ENCODE measurements at places on chromosomes 6 and 20.

DNA sequence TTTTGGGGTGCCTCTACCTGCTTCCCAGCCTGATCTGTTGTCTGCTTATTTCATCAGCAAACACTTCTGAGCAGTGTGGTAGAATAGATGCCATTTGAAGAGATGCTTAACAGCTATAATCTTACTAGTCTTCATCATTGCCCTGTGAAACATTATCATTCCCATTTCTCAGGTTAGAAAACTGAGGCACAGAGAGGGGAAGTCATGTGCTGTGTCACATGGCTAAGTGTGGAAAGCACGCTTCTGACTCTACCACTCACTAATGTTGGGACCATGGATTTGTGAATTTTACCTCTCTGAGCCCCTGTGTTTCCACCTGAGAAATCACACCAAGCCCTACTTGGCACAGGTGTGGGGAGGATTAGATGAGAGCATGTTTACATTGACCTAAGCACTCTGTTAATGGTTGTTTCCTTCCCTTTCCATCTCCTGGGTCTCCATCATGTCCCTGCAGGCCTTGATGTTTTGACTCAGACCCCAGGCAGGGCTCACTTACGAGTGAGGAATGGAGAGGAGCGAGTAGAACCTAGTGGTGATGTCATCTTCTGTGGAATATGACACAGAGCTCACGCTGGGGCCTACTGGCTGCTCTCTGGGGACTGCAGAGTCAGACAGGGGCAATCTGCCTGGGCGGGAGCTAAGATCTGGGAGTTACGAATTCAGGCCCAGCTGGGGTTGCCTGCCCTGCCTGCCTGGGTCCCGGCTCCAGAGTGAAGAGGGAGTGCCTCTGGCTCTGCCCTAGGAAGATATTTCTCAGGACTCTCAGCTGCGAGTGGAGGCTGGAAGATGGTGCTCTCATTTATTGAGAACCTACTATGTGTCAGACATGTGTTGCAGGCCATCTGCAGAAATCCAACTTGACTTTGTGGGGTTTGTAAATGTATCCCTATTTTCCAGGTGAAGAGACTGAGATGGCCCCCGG, 64.3 kb downstream of the CDH22 start:
- DNase-seq, result no peak

DNA sequence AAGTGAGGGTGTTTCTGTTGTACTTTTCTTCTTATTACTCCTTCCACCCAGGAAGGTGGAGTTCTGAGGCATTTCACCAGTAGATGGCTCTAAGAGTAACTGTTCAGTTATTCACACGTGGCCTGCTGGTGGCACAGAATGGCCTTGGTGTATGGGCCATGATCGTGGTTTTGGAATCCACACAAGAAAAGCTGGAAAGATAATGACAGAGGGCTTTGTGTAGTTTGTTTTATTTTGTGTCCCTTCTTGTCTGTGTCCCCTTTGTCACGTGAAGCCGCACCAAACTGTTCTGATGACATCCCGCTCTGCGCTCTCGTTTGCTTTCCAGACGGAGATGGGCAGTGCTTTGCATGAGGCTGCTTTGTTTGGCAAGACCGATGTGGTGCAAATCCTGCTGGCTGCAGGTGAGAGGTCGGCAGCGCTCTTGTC, 93.4 kb downstream of the ANKS1A start:
- no peak for DNase-seq

DNA sequence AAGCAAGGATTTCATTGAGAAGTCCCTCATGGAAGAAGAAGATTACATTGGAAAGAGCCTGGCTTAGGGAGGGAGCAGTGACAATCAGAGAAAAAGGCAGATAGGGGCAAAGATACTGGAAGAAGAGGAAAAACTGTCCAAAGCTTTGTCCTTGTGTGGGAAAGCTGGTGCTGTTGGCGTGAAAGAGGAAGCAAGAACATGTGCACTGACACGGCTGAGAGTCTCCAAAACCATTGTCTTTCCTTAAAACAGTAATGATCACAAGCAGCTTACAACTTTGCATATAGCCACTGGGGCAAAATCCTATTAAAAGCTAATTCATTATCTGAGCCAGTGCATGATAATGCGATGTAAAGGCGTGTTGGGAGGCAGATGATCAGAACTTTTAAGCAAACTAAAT, 85.1 kb upstream of the ESR1 start:
- DNase-seq, result no peak

GRCh38 chr20:3613821-3614440, 49.3 kb downstream of the GFRA4 start:
- no peak for DNase-seq

DNA sequence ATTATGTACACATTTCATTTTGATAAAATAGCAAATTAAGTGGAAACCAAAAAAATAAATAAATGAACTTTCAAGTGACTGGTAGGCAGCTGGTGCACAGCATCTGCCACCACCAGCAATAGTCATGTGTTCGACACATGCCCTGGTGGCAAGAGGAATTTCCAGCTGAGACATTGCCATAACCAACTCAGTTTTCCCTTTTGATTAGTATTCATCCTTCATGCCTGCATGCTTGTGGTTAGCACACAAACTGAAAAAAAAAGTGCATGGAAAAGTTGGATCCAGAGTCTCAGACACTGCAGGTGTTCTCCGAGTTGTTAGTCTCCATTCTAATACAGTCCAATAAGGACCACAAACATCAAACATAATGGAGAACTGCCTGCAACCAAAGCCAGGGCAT, 156.0 kb upstream of the SOX4 start:
- no peak for DNase-seq

GRCh38 chr6:153074761-153075160, 56.3 kb downstream of the RGS17 start:
- DNase-seq, result no peak

GRCh38 chr6:99402448-99402847, 8.5 kb upstream of the COQ3 start:
- DNase-seq, result no peak

DNA sequence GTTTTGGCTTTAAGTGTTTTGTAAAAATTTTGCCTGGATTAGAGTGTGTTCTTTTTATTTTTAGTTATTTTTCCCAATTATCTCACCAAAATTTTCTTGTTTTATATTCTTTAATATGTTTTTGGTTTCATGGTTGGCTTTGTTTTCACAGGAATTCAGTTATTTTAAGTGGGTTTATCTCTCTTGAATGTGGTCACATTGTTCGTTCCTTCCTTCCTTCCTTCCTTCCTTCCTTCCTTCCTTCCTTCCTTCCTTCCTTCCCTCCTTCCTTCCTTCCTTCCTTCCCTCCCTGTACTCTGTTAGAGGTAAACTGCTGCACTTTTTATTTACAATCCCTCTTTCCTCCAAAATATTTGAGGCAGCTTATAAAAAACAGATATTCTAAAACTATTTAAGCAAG, 672.9 kb upstream of the CITED2 start:
- no peak for DNase-seq

DNA sequence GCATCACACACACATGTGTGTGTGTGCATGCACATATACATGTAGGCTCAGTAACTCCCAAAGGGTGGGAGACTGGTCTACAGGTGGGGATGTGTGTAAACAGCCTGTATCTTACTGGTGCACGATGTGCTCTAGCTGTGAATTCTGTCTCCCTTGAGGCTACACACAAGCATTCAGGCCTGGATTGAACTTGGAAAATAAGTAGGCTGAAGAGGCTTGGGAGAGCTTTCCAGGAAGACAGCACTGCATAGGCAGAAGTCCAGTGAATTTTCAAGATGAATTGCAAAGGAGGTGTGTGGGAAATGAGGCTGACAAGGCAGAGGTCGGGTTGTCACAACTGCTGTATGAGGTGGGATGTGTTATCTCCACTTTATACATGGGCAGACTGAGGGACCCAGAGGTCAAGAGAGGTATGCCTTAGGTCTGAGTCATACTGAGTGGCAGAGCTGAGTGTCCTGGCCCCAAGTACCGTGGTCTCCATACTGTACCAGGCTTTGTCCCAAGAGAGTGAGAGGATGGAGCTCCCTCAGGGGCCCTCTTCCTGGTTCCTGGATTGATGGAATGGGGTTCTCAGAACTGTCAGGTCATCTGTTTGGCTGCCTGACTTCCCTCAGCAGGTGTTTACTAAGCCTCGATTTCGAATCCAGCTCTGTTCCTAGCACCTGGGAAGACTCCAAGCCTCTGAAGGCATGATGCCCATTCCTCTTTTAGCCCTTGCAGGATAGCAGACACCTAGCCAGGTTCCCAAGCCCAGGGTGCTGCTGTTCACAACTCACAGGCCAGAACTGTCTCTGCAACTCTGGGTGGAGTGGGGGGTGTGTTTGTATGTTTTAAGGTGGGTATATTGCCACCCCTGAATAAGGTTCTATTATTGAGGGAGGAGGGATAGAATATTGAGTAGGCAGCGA, 14.4 kb downstream of the SNPH start:
- no peak for DNase-seq

DNA sequence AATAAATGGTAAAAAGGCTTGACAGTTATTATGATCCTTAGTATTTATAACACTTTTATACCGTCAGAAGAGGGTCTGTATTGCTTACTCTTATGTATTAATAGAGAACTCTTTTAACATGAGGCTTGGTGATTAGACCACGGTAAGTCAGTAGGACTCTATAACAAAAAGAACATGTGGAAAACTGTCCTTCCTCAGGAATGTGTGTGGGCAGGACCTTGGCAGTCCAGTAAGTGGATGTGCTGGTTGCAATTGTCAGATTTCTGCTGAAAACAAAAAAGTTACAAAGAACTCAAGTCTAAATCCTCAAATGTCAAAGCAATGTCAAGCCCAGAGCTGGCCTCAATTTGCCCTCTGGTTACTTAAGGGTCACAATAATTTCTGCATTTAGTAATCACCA, 81.1 kb downstream of the PLCG1 start:
- no peak for DNase-seq

GRCh38 chr20:56798634-56799033, 169.5 kb downstream of the TFAP2C start:
- no peak for DNase-seq

GRCh38 chr6:110319843-110320242, 38.3 kb downstream of the METTL24 start:
- no peak for DNase-seq

GRCh38 chr20:61743606-61744005, 322.1 kb downstream of the TAF4 start:
- DNase-seq, result no peak

DNA sequence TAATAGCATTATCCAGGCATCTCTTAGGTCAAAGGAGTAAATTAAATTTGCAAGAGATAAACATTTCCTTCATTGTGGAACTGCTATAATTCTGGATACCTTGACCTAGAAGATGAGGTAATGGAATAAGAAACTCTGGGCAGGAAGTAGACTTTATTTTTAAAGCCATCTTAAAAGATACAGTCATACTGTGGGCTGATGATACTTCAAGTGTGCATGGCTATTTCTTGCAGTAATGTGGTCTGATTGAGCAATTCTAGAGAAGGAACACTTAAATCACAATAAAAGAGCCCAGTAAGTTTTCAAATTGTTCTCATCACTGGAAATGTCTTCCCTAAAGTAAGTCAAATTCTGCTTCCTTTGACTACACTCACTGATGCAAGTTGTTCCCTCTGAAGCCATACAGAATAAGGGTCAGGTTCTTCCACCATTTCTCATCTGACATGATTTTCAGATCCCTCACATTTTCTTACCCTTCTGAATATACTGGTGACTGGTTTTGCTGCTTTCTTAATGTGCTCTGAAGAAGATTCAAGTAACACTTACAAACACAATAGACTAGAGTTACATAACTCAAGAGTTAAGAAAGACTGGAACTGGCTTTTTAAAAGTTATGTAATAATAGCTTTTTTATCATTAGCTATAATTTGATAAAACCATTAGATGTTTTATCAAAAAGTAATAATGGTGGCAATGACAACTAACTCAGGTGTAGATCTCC, 62.6 kb upstream of the TMEM244 start:
- no peak for DNase-seq

GRCh38 chr6:24126586-24127192, 674 bp downstream of the NRSN1 start:
- DNase-seq, result peak; percentile 37

GRCh38 chr6:30263734-30264133, 50.5 kb upstream of the TRIM26 start:
- DNase-seq, result no peak

DNA sequence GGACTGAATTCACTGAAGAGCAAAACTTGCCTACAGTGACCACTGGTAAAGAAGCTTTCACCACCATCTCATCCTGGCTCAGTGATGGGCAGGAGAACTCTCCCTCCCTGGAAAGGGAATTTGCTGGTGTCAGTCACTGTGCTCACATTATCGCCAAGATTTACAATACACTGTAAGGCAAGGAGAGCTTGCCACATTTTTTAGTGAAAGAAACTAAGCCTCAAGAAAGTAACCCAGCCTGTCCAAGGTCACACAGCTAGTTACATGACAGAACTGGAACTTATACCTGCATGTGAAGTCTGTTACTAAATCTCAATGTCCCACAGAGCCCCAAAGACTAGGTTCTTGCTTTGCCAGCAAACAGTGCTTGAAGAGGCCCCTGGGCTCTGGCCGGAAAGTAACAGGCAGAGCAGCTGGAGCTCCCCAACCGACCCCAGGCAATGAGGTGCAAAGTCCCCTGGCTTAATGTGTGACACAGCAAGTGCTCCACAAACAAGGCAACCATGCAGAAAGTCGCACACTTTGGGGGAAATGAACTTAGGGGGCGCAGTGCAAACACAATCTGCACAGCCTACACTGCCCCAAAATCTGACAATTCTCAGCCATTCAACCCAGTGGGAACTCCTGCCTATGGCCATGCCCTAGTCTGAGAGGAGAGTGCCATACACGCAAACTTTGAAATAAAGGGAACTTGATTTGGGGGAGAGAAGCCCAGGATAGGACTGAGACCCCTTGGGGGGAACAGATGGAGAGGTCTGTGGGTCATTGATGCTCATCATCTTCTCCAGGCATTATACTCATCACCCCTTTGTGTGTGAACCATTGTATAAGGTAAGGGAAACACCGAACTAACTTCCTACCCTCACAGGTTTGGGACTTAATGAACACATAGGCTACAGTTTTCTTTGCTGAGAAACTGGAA, 1.9 kb downstream of the BCL2L1 start:
- peak; percentile 45 for DNase-seq

DNA sequence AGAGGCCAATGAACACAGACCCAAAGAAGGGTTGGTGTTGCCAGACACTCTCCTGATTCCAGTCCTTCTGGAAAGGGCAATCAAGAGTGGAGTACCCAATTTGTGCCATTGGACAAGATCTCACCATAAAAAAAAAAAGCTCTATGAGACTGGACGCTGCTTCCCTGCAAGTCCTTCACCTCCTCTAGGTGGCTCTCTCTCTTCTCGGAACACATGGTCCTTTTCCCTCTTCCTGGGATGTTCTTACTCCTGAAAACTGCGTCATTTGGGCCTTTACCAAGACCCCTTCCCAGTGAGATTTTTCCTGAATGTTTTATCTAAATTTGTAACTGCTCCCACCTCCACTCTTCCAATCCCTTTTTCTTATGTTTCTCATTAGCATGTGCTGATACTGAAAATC, 280.8 kb downstream of the FOXA2 start:
- DNase-seq, result no peak

DNA sequence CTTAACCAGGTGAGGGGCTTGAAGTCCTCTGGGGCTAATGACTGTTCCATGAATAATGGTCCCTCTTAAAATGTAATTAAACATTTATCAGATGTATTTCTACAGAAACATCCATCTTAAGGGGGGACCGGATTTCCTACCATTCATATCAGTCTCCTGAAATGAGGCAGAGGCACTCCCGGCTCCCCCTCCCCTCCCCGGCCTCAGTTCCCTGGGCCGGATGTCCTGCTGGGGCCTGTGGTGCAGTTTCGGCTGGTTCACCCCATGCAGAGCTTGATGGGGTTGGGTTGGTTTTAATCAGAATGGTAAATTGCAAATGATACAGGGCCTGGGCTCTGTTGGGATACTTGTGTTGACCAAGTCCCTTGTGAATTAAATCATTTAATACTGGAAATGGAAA, 349.4 kb downstream of the PREX1 start:
- DNase-seq, result no peak
